ENCODE measurements at places on chromosomes 6 and 20.

DNA sequence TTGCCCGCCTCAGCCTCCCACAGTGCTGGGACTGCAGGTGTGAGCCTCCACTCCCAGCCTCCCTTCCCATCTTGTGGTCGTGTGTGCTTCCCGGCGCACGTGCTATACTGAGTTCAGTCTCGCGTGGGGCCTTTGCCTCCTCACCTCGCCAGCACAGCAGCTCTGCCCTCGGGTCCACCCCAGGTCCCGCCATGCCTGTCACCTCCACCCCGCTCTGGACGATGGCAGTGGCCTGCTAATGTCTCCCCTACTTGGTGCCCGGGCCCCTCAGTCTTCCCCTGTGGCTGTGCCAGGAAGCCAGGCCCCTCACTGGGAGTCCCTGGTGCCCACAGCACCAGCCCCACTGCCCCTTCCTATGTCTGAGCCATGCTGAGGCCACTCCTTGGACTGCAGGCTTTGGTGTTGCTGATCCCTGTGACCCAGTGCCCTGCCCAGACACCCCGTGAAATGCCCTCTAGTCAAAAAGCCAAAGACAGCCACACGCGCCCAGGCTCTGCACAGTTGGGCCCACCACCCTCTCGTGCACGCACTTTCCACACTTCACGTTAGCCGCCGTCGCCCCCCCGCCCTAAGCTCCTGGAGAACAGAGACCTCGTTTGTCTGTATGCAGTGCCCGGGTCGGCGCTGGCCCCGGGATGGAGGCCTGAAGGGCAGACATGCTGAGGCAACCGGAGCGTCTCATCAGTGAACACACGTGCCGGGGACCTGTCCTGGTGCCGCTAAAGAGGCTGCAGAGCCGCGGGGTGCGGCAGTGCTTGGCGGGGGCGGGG is 14.3 kb downstream of the HRH3 start:
- no peak for DNase-seq

DNA sequence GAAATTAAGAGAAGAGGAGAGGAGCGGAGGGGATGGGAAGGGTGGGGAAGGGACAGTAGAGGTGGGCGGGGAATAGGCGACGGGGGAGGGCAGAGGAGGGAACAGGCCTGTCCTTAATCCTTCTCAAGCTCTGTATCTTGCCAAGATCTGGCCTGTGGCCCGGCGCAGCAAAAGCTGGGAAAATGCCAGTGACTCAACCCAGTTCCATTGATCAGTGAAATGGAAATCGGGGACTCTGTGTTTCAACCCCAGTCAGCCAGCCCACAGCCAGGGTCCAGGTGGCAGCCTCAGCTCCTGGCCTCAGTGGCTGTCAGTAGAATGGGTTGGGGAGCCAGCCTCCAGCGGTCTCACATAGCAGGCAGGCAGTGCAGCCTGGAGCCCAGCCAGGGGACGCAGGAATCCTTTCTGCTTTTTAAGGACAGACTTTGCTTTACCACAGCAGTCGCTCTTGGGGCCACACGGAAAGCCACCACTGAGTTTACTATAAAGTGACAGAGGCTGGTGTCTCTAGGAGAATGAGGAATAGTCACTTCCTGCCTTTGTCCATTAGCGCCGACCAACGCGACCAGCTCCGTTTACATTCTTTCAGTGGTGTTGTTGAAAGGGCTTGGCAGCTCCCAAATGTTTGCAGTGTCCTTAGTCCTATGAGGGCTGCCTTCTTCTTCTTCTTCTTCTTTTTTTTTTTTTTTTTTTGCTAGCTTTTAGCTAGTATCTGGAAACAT is 128.0 kb downstream of the RIN2 start:
- no peak for DNase-seq

DNA sequence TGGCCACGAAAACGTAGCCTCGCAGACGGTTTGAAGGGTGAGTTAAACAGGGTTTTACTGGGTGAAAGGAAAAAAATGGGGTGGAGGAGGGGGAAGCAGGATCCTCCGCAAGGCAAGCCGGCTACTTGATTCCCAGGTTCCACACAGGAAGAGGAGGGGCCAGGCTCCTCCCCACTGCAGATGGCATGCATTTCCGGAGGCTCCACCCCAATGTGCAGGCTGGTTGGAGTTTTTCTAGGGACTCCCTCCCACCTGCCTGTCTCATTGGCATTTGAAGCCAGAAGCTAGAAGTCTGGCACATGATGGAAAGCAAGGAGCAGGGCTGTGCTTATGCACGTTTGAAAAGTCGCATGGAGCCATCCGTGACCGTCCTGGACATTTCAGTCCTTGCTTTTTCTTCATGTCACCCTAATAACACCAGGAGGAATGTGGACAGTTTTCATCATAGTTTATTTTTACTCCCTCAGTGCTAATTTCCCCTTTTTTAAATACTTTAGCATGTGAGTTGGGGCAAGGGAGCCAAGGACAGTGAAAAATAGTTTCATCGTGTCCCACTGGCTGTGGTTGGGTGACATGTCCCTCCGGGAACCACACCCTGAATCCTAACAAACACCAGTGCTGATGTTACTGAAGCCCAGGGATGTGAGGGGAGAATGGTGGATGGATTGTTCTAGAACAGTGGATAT is 100.1 kb upstream of the INSM1 start:
- DNase-seq: peak; percentile 91

DNA sequence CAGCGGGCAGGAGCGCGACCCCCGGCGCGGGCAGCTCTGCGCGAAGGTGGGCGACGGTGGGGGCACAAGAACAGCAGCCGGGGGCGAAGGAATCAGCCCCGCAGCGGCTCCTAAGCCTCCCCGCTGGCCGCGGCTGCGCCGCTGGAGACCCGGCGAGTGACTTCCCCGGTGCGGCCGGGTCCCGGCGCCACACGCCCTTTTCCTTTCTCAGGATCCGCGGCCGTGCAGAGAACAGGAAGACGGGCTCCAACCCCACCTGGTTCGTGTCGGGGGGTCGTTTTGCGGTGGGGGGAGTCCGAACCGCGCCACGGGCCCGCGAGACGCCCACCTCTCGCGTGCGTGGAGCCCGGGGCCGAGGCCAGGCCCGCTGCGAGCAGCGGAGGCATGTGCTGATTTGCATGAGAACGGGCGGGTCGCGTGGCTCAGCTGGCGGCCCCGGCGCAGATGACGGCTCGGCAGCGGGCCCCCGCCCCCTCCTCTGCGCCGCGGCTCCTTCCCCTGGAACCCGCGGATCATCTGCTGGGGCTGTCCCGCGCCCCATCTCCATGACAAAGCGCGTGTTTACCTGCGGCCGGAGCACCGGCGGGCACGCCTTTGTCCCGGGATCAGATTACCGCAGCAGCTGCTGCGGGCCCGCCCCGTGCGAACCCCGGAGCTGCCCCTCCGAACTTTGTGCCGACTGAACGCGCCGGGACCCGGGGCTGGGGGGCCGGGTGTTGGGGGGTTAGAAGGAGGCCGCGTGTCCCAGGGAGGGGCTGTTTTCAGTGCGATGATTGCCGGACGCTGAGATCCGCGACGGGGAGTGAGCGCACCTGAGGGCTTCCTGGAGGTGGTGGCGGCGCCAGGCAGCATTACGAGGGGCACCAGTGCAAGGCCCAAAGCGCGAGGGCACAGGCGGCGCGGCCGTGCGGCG is 4.9 kb upstream of the DLL1 start:
- no peak for DNase-seq

- DNase-seq: no peak
These were observed 78.4 kb downstream of the PREX1 start for GRCh38 chr20:48749437-48749836.

DNA sequence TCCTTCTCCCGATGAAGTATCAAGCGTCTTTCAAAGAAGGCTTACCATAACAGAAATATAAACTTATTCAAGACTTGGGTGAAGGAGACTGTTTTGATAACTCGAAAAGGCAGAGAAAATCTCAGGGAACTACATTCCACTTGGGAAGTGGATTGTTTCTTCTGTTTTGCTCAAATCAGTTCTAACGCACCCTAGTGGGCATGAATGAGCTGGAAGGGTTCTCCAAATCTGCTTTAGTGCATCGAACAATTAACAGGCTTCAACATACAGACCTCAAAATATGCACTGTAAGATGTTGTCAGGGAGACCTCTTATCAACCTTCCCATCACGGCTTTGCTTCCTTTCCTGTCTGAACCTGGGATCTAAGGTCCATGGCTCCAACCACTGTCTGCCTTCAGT is 392.5 kb downstream of the CD83 start:
- DNase-seq: no peak

GRCh38 chr6:121436960-121437850 is 1.8 kb downstream of the GJA1 start:
- no peak for DNase-seq

DNA sequence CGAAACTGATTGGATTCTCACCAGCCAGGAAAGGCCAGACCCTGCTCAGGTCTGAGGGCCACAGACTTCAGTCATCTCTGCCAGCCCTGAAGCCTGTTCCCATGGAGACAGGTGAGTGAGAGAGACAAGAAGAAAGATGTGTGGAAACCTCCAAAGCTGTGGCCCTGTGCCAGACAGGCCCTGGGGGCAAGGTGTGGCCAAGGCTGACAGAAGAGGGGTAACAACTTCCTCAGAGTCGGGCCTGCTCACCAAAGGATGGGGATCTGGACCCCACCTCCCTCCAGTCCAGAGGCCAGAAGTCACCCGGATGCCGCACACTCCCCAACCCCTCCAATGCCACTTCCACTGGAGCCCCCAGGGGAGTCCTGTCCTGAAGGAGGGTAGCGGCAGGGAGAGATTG is 73.6 kb downstream of the MDGA1 start:
- peak; percentile 9 for DNase-seq

GRCh38 chr6:32047539-32047854 is 9.3 kb downstream of the CYP21A2 start:
- DNase-seq: no peak

DNA sequence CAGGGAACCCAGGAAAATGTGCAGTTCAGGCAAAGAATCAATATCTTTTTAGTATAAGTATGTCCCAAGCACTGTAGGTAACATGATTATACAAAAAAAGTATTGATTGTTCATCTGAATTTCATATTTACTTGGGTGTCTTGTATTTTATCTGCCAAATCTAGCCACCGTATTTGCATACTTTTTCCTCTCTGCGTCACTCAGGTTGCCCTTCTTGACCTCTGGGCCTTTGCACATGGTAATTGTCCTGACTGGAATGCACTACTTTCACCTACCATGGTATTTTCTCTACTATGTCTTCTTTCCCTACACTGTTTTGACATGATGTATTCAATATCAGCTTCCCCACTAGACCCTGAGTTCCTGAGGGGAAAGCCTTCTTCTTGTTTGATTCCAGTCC is 15.2 kb downstream of the GSTA3 start:
- DNase-seq: no peak

DNA sequence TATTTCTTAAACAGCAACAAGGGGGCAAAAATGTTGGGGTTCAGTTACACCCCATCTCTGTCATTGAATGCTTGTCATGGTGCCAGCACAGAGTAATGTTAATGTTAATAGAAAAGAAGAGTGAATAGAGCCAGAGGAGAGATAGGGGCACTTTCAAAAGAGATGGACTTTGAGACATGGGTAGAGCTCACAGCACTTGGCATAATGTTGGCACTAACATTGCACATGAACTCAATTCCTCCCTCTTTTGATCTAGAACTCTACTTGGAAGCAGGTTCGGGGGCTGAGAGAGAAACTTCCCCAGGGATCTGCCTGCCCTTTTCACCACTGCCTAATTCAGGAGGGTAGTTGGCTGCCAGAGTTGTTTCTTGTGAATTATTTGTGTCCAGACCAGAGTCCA is 284.6 kb upstream of the PRND start:
- no peak for DNase-seq

GRCh38 chr20:62581806-62582205 is 60.5 kb upstream of the SLCO4A1 start:
- DNase-seq: no peak

DNA sequence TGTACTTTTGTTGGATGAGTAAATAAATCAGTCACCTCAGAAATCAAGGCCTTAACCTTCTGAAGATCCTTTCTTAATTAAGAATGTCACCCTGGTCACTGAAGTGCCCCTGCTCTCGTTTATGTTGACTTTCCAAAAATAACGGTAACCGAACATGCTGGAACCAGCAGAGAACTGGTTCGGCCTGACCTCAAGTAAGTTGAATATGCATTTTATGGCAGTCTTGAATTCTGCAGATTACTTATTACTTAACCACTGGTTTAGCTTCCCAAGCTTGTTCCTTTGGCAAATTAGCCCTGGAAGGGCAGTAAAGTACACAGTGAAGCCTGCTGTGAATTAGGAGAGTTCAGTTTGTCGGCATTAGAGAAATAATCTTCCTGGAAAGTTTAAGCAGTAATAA is 12.2 kb downstream of the MAPRE1 start:
- DNase-seq: no peak

- DNase-seq: no peak
These were observed 3.4 kb downstream of the GABBR1 start for GRCh38 chr6:29629571-29629970.

DNA sequence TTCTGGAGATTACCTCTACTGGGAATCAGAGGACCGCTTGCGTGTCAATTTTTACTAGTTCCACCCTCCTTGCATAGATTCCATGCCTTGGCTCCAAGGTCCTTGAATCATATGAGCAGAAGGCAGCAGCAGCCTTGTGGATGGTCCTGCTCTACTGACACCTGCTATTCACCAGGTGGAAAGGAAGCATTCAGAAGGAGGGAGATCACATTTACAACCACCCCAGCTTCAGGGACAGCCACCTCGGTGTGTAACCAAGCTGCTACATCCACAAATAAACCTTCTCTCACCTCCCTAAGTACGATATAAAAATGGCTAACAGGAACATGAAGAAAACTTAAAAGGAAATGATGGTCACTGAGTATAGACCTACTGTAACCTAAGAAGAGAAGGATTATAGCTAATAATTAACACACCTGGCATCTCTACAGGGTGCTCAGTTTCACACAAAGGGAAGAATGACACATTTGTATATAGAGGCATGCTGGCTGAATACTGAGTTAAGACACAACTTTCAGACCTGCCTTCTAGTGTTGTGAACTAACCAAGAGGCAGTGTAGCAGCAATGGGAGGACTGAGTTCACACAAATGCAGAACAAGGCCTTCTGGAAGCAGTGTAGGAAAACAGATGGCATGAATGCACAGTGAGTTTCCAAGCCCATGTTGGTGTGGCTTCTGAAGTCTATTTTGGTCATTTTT is 46.3 kb upstream of the SRPK1 start:
- DNase-seq: no peak

GRCh38 chr6:148657048-148657447 is 89.8 kb upstream of the UST start:
- DNase-seq: no peak

DNA sequence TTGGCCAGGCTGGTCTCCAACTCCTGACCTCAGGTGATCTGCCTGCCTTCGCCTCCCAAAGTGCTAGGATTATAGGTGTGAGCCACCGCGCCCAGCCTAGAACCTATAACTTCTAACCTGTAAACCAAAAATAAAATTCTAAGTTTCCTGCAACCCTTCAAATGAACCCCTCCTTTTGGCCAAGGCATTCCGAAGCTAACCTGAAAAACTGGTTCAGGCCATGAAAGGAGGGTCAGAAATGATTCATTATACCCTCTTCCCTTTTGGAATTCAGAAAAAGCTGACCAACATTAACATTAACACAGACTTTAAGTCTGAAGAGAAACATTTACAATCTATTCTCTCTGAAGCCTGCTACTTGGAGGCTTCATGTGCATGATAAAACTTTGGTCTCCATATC is 165.1 kb downstream of the TINAG start:
- DNase-seq: no peak

GRCh38 chr6:89217299-89217910 is at the start of gene GABRR1:
Gene GABRR1, minus strand, starts transcription at chr6:89217358. Its CDS starts 36 bp downstream, at chr6:89217322.
- DNase-seq: no peak

Measured in DMS 273 treated with DMSO at 0.1 percent for 48 hours (cell line).